CD4-positive, alpha-beta T cell treated with Interferon gamma for 1 hour (primary cell): ENCODE measurements at places on chromosomes 5 and 9.
A peak's percentile ranks its signal among the peaks of the same experiment; 100 is the strongest.

GRCh38 chr5:34496701-34497469 is 159.2 kb upstream of the RAI14 start:
- DNase-seq, result no peak

DNA sequence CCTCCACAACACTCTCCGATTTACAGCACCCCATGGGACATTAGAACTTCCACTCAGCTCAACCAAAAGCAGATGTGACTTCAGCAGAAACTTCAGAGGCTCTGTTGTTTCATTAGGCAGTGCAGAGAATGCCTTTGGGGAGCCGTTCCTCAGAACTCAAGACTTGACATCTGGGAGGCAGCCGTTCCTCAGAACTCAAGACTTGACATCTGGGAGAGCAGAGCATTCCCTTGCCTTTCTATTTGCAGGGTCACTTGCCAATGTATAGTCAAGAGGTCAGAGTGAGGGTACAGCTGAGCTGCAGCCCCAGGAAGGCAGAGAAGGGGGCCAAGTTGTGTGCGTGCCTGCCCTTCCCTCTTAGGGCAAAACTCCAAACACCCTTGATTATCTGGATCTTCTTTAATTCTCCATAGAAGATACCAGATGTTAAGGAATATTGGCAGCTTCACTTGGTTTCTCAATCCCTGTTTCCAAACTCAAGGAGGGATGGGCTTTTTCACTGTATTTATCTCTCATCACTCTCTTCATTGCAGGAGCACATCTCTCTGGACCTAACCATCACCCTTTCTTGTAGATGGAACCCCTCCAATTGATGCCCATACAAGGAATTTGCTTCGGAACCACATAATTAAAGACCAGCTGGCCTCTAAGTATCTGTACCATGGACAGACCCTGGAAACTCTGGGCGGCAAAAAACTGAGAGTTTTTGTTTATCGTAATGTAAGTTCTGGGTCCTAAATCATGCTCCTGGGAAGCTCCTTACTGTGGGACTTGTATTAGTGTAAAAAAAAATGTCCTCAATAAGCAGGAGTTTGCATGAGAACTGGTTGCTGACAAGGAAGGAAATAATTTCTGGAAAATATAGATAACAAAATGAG is 25.6 kb downstream of the TGFBI start:
- no peak for DNase-seq

DNA sequence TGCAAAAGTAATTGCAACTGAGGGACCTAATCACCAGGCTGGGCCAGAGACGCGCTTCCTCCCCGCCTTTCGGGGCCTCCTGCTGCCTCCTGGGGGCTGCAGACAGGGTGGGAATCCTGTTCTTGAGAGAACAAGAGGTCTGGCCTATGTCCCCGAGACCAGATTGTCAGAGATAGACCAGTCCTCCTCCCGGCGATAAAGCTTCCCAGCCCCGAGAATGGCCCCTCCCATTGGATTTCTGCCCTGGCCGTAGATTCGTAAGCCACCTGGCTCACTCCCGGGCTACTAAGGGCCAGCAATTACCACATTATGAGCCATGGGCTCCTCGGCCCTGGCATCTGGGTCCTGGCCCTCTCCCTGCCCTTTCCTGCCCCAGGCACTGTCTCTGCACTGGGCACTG is 70.4 kb downstream of the HRH2 start:
- no peak for DNase-seq

DNA sequence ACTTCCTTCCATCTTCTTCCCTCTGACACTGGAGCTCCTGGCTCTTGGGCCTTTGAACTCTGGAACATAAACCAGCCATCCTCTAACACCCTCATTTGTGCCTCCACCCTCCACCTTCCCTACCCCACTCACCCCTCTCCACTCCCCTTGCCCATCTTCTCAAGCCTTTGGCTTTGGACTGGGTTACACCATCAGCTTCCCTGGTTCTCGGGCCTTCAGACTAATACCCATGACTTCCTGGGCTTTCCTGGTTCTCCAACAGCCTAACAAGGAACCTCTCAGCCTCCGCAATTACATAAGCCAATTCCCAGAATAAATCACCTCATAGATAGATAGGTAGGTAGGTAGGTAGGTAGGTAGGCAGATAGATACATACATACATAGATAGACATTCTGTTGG is 67.1 kb downstream of the FREM1 start:
- no peak for DNase-seq

DNA sequence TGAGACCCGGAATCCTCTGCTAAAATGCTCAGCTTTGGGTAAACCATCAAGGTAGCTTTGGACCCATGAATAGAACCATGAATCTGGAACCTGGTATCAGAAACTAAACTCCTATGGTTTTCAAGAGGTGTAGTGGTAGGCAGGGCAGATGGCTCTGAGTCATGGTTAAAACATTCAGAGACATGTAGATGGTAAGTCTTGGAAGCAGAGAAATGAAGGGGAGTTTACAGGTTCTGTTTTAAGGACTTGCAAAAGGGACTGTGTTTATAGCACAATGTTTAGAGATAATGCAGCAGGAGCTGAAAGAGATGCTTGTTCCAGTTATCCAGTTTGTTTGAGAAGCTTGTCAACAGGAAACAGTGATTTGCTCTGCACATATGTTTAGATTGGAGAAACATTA is 36.0 kb upstream of the FBN2 start:
- DNase-seq, result no peak

DNA sequence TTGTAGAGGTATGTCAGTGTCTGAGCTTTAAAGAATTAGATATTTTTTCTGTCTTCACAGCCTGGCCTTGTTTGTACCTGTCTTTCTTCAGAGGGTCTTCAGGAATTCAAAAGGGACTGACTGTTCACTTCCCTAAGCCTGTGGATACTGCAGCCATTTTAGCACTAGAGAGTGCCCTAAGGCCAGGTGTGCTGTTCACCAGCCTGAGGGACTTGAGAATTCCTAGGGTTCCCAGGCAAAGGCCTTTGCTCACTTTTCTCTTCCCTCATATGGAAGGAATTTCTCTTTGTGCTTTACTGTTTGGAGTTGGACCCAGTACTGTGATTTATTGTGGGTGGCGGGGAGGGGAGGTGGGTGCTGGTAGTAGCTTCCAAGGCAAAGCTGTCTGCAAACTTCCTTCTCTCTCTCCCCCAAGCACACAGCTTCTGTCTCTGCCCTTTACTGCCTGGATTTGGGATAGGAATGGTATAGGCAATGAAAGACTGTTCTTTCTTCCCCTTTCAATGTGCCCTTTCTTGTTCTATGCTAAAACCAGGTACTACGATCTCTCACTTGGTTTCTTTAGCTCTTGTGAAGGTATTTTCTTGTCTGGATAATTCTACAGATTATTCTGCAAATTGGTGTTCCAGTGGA is 9.7 kb upstream of the LRRC70 start:
- DNase-seq, result no peak

GRCh38 chr9:34179213-34180136 is 632 bp downstream of the UBAP1 start:
- DNase-seq, result no peak

DNA sequence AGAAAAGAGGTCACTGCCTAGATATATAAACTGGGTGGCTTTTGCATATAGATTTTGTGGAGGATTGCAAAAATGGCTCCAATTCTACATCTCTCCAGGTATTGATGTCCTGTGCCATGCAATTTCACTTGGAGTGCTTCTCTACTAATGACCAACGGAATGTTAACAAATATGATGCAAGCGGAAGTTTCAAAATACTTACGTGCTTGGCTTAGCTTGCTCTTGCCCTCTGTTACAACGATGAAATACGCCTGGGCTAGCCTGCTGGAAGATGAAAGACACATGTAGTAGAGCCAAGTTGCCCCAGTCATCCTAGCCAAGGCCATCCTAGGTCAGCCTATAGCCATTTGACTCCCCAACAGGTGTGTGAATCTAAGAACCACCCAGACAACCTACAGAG is 3.6 kb upstream of the POC5 start:
- no peak for DNase-seq

DNA sequence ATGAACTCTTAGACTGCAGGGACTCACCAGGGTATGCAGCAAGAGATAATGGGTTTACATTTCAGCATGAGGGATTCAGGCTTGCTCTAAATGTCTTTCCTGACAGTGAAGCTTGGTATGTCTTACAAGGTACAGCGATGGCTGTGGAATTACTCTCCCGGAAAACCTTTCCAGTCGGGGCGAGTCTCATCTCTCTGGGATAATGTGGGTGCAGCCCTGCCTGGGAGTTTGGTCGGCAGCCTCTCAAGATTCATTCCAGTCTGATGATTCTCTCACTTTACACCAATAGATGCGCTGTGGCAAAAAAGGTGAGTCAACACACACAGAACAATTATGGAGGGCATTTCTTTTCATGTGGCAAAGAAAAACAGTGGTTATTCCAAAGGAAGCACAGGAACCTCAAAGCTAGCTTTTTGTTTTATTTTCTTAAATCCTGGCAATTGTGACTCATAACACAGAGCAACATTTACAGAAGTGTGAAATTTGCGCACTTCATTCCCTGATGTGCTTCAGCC is 190.3 kb downstream of the DCP2 start:
- no peak for DNase-seq

DNA sequence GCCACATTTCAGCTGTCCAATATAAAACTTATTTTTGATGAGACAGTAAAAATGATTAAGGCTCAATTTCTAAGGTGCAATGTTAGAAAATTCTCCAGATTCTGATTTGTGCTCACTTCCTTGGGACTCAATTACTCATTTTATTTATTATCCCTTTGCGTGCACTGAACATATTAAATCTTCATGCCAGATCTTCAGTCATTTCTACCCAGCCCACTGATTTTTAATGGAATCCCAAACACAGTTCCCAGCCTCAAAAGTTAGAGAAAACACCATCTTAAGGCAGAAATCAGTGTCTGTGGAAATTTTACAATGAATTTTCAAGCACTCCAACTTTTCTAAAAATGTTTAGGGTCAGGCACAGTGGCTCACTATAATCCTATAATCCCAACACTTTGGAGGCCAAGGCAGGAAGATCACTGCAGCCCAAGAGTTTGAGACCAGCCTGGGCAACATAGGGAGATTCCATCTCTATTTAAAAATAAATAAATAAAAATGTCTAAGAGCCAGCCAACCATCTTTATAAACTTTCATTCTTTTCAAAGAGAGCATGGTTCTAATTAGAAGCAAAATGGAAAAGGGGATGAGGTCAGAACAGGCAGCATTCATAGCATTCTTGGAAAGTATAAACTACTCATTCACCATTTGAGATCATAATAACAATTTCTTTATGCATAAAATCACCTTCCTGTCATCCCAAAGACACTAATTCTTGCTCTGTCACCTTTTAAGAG is 53.7 kb downstream of the TLE1 start:
- no peak for DNase-seq

- no peak for DNase-seq
Measured at GRCh38 chr5:34789021-34789531, 49.9 kb upstream of the TTC23L start.

DNA sequence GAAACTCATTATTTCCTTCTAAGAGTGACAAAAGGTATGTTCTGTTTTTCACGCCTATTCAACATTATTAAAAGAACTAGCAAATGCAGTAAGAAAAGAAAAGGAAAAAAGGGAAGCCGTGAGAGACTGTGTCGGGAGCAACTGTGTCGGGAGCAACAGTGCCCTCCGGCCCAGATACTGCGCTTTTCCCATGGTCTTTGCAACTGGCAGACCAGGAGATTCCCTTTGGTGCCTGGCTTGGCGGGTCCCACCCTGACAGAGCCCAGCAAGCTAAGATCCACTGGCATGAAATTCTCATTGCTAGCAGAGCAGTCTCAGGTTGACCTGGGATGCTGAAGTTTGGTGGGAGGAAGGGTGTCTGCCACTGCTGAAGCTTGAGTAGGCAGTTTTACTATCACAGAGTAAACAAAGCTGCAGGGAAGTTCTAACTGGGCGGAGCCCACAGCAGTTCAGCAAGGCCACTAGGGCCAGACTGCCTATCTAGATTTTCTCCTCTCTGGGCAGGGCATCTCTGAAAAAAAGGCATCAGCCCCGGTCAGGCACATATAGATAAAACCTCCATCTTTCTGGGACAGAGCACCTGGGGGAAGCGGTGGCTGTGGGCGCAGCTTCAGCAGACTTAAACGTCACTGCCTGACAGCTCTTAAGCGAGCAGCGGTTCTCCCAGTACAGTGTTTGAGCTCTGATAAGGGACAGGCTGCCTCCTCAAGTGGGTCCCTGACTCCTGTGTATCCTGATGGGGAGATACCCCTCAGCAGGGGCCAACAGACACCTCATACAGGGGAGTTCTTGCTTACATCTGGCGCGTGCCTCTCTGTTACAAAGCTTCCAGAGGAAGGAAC is 1237.4 kb upstream of the CDH18 start:
- DNase-seq, result no peak

- DNase-seq, result no peak
Measured at GRCh38 chr9:123658792-123659191, 271.1 kb downstream of the DENND1A start.

DNA sequence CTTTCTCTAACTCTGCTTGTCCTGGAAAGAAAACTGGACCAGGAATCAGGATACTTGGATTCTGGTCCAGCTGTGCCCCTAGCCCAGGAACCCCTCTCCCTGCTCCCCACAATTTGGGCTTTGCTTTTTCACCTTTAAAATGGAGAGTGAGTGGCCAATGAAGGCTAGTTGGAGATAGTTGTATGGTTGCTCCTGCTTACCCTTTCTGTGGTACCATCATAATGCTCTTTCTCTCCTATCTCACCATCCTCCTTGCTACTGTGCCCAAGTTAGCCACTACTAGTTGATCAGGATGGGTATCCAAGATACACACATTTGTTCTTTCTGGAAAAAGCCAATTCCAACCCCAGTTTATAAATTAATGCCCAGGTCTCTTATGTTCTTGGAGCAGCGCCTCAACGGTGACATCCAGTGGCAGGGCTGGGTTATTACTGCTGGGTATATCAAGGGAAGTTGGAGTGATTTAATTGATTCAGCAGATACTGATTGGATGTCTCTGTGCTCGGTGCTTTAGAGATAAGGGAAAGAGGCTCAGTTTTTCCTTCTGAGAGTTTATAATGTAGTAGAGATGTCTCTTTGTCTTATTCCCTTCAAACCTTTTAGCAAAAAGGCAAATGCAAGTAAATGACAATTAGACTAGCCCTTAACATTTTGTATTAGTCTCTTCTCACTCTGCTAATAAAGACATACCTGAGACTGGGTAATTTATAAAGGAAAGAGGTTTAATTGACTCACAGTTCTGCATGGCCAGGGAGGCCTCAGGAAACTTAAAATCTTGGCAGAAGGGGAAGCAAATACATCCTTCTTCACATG is 38.5 kb downstream of the FAXDC2 start:
- peak; percentile 64 for DNase-seq

GRCh38 chr9:109315480-109316206 is 5.2 kb downstream of the EPB41L4B start:
- DNase-seq, result no peak

- DNase-seq, result no peak
Measured at GRCh38 chr9:37715260-37715659, 38.3 kb upstream of the TRMT10B start.
